ENCODE measurements at places on chromosomes 3 and 15.

DNA sequence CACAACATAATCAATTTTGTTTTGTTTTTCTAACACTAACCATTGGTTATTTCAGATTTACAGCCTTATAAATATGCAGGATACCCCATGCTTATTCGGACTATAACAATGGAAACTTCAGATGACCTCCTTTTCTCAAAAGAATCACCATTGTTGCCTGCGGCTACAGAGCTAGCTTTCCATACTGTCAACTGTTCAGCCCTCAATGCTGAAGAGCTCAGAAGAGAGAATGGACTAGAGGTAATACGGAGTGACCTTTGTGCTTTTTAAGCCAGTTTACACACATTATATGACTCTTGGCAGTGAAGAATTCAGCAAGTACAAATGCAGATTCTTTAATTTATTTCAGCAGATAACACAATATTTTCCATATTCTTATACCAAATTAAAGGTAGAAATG lies 81.8 kb downstream of the DNAJC13 start:
- DNase-seq: no peak

- no peak for DNase-seq
These were observed 38.3 kb upstream of the DCUN1D1 start for GRCh38 chr3:183018421-183019192.

DNA sequence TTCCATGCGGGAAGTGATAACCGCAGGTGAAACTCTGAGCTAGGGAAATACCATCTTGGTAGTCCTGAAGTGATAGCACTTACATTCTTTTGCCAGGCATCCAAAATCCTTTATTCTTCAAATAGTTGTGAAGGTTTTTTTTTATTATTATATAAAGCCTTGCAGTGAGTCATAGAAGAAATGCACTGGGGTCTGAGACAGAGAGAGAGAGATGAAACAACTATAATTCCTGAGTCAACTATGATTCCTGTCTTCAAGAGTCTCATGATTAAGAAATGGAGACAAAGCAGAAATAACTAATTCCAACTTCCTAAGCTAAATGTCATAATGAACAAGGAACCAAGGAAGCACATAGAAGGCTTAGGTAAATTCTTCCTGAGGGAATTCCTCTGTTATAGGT lies 495.6 kb downstream of the LPP start:
- DNase-seq: peak; percentile 33

- DNase-seq: no peak
These were observed 14.9 kb upstream of the GP9 start for GRCh38 chr3:129045675-129046036.

- no peak for DNase-seq
These were observed 126.7 kb upstream of the NR2E3 start for GRCh38 chr15:71683411-71684274.
